ENCODE measurements at places on chromosomes 11 and 22.

DNA sequence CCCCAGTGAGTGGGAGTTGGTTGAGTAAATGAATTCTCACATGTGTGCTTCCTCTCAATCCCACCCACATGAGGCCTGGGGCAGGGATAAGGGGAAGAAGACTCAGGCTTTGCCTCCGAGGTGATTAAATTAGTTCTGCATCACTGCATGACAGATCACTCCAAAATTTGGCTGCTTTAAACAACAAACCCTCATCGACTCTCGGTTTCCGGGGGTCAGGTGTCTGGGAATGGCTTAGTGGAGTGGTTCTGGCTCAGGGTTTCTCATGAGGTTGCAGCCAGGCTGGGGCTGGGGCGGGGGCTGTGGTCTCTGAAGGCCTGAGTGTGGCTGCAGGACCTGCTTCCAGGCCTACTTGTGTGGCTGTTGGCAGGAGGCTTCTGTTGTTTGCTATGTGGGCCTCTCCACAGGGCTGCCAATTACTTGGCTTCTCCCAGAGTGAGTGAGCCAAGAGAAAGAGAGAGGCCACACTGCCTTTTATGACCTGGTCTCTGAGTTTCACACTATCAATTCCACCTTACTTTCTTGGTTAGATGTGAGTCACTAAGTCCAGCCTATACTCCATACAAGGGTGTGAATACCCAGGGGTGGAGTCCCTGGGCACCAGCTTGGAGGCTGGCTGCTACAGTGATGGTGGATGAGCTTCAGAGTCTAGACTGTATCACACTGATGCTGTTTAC is 15.9 kb downstream of the MOGAT2 start:
- no peak for DNase-seq

DNA sequence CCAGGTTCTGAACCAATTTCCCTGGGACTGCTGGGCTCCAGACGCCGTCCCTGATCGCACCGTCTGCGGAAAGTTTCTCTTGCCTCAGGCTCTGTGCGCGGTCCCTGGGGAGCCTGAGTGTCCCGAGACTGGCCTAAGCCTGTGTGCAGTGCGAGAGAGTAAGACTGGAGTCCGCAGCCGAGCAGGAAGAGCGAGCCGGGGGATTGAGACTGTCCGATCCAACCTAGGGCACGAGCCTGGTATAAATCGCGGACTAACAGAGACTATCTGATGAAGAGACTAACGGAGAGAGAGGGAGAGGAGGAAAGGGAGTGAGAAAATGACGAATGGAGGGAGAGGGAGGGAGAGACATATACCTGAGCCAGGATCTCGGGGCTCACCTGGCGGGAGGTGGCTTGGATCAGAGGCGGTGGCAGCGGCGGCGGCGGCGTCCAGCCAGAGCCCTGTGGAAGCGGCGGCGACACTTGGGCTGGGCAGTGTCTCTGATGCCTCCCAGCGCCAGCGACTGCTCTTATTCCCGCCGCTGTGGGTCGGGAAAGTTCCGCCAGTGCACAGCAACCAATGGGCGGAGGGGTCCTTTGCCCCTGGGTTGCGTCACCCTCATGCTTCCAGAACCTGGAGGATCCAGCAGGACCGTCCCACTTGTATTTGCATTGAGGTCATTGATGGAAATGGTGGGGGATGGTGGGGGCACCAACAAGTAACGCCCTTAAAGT is at the start of gene CALCA:
Gene CALCA, minus strand, starts transcription at position 487 of the 716 bp plus-strand sequence. CDS start 1,159 bp downstream, outside the sequence.
- DNase-seq = no peak

DNA sequence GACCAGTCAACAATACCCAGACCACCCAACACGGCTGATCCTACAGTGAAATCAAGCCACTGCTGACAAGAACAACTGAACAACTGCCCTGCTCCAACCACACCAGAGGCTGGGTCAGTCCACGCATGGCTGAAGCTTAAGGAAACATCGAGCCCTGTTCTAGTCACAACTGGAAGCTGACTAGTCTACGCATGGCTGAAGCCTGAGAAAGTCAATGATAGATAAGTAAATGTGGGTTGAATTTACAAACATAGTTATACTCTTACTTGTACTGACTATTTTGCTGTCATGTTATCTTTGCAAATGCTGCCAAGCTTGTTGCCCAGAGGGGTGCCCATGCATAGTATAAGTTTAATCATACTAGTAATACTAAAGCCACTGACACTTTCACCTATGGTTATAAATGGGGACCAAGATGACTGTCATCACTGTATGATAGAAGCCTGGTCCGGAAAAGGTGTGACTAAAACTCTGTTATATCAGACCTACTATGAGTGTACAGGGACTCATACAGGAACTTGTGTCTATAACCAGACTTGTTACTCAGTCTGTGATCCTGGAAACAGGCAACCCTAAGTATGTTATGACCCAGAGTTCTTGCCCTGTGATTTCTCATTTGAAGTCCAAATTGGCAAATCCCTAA is 43.4 kb upstream of the GLYAT start:
- no peak for DNase-seq

DNA sequence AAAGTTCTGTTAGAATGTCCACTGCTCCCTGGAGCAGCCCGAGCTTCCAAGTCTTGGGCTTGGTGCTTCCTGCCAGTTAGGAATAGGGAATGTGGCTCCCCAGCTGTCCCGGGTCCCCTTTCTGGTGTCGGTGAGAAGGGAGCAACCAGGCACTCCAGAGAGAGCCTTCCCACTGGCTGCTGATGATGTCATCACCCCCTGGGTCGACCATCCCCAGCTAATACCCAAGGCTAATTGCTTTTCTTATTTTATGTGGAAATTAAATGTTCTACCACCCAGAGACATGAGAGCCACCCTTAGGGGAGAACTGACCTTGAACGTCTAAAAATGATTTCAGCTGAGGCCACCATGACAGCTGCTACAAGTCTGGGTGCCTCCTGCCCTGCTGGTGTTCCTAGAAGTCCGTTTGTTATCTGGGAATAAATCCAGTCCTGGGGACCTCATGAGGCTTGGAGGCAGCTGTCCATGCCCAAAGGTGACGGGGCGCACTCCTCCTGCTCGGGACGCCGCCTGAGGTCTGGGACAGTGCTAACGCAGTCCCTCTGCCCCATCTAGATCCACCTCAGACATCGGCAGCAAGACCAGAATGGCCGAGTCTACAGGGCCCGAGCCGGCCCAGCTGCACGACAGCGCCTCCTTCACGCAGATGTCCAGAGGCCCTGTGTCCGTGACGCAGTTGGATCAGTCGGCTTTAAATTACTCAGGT is 42.3 kb downstream of the C11orf91 start:
- no peak for DNase-seq

DNA sequence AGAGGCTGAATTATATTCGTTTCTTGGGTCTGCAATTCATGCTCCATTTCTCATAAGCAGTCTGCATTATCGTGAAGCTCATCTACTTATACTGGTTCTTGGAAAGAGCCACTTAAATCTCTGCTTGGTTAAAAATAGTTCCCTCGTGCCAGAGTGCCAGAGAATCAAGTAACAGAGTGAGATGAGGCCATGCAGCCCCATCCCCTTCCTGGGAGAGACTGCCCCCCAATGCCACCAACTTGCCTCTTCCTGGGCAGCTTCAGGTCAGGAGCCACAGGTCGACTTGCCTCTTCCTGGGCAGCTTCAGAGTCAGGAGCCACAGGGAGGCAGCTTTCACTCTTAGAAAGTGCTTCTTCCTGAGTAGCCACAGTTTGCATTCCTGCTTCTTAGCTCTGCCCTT is 223.9 kb upstream of the ZBED5 start:
- no peak for DNase-seq

DNA sequence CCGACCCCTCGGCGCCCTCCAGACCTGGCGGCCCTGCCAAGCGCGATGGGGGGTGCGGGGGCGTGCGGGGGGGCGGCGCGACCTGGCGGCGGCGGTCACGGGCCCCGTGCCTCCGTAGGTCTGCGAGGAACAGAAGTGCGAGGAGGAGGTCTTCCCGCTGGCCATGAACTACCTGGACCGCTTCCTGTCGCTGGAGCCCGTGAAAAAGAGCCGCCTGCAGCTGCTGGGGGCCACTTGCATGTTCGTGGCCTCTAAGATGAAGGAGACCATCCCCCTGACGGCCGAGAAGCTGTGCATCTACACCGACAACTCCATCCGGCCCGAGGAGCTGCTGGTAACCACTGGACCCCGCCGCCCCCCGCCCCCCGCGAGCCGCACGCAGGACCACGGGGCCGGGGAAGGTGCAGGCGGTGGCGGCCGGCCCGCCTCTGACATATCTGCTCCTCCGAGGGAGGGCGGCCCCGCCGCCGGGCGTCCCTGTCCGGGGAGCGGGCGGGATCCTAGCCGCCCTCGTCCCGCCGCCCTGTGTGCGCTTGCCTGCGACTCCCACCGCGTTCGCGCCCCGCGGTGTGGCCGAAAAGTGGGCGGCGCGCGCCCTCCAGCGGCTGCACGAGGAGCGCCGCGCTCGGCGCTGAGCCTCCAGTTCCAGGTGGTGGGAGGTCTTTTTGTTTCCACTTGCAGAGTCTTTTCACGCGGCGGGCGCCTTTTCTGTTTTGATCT is 2.1 kb downstream of the CCND1 start:
- peak; percentile 90 for DNase-seq

DNA sequence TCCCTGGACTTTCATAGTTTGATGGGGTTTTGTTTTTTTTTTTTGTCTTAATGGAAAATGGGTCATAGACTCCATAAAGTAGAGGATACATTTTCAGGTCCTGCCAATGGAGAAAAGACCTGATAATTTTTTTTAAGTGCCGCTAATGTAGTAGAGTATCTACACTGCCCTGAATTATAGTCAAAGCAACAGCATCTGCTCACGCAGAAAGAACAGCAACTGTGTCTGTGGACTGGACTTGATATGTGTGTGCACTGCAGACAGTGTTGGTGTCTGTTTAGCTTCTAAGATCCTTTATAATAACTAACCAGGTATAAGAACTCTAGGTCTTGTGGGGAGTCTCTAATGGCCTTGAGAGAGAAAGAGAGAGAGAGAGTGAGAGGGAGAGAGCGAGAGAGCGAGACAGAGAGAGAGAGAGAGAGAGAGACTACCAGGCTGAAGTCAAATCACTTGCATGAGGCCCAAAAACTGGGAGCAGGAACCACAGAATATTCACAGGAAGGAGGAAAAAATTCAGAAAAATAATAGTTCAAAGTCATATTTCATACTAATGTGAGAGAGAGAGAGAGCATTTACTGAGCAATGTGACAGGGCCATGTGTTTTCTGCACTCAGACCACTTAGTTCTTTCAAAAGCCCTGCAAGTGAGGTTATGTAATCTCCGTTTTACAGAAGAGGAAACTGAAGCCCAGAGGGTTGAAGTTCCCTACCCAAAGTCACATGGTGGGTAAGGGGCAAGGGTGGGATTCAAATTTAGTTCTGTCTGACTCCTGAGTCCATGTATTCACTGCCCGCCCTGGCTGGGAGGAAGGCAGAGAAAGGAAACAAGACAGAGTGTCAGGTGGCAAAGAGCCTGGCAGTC is 8.6 kb upstream of the MIAT start:
- DNase-seq = no peak

DNA sequence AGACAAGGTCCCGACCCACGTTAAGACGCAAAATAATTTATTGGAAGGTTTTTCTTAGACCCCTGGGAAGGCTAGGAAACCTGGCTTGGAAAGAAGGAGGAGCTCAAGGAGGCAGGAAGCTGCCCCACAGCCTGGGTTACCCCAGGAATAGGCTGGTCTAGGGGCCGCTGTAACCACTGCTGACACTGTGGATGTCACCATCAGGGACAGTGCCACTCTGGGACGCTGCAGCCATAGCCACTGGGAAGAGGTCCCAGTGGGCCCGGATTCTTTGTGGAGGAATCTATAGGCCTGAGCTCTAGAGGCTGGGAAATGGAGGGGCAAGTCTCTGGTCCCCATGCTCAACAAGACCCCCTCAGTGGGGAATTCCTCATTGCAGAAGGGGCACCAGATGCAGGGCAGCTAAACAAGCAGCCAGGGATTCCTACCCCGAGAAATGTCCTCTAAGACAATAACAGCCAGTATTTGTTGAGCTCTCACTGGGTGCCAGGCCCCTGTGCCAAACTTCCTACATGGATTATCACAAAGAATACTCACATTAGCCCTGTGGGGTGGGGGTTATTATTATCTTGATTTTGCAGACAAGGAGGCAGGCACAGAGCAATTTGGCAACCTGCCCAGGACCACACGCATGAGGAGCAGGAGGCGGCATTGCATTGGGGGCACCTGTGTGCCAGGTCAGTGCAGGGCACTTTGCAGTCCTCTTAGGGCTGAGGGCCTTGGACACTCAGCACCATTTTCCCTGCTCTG is 19.5 kb upstream of the CHKA start:
- no peak for DNase-seq

- no peak for DNase-seq
Observed at GRCh38 chr11:78190871-78191538, 2.3 kb downstream of the USP35 start.

GRCh38 chr22:29343313-29343805 is 27.9 kb upstream of the RASL10A start:
- DNase-seq = no peak

- no peak for DNase-seq
Observed at GRCh38 chr11:105699203-105699602, 89.3 kb downstream of the GRIA4 start.

DNA sequence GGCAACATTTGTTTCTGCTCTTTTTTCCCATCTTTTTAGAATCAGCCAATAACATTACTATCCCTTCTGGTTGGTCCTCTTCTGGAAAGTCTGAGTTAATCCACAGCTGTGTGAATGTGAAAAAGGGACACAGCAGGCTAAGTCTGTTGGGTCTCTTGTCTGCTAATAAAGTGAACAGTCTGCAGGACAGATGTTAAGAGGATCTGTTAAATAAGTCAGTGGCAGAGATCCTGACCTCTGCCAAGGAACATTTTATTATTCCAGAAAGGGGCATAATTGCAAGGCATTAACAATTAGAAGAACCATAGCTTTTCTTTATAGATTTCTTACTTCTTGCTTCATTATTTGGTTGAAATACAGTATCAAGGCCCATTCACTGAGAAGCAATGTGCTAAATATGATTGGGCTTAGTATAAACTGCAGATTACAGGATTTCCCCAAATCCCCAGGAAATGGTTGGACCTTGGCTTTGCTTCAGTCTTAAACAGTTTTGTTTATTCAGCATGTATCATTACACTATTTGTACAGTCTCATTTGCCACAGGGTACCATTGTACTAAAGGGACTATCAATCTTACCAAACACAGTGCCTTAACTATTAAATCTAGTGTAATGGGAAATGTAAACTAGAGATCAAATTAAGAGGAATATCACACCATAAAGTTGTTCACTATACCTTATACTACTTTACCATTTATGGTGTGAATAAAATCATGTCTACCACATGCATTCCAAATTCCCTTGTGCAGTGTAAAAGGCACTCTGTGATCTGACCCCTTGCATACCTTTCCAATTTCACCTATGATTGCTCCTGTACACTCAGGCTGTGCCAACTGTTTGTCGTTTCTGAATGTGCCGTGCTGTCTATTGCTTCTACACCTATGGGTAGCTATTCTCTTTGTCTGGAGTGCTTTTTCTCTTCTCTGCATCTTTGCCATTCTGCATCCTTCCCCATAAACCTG is 274.0 kb downstream of the SOX6 start:
- DNase-seq = no peak

DNA sequence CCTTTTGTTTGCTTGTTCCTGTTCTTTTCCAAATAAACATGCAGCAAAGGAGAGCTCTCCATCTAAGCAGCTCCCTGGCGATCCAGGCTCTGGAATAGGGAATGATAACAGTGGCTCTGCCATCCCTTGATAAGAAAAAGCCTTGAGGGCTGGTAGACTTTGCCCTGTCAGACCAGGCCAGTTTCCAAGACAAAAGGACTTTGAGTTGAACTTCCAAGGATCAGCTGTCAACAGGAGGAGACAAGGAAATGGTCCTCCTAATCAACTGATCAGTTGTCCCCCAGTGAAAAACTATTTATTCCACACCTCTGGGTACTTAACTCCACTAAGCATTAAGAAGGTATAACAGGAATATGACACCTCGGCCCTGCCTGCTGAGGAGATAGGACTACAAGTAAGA is 127.8 kb downstream of the PARVA start:
- DNase-seq = no peak

Data from B cell (primary cell).